Tibial artery (tissue), 4 donors: ENCODE measurements at places on chromosomes 11 and 22.

- H3K36me3 ChIP-seq = no peaks in the 10 kb centered on the region
- peaks cover 88% of the 10 kb centered on the region for H3K4me1 ChIP-seq
- DNase-seq = no peak
- no peaks in the 10 kb centered on the region for H3K27me3 ChIP-seq
- no peak overlapping the region for H3K27ac ChIP-seq
These were observed 44.1 kb upstream of the FIBIN start for GRCh38 chr11:26949846-26950245.

- no peak overlapping the region for H3K4me3 ChIP-seq
- DNase-seq = no peak
- H3K27me3 ChIP-seq = no peaks in the 10 kb centered on the region
These were observed 138.0 kb upstream of the POU2AF2 start for GRCh38 chr11:111107501-111107900.

GRCh38 chr11:2931771-2932738 lies 2.8 kb upstream of the PHLDA2 start:
- peak; percentile 66 for DNase-seq
- H3K4me3 ChIP-seq = no peak overlapping the region
- H3K36me3 ChIP-seq = no peaks in the 10 kb centered on the region
- no peaks in the 10 kb centered on the region for H3K27me3 ChIP-seq
- H3K27ac ChIP-seq = peak overlapping the region; percentile 54

DNA sequence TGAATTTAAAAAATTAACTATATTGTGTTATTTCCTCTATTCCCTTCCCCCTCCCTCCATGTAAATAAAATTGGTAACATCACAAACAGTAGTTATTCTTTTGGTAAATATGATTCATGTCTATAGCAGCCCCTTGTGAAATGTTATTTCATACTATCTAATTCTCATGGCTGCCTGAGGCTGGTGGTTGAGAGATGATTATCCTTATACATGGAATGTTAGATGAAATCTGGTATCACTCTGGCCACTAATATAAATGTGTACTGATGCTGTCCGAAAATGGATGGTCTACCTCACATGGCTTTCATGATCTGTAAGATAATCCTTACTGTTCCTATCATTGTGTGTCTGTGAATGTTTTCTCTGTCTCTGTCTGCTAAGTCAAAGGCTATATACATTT lies 25.0 kb upstream of the EXPH5 start:
- H3K27ac ChIP-seq = no peak overlapping the region
- H3K36me3 ChIP-seq = no peaks in the 10 kb centered on the region
- DNase-seq = no peak
- no peak overlapping the region for H3K4me3 ChIP-seq
- H3K4me1 ChIP-seq = no peaks in the 10 kb centered on the region
- no peaks in the 10 kb centered on the region for H3K27me3 ChIP-seq

DNA sequence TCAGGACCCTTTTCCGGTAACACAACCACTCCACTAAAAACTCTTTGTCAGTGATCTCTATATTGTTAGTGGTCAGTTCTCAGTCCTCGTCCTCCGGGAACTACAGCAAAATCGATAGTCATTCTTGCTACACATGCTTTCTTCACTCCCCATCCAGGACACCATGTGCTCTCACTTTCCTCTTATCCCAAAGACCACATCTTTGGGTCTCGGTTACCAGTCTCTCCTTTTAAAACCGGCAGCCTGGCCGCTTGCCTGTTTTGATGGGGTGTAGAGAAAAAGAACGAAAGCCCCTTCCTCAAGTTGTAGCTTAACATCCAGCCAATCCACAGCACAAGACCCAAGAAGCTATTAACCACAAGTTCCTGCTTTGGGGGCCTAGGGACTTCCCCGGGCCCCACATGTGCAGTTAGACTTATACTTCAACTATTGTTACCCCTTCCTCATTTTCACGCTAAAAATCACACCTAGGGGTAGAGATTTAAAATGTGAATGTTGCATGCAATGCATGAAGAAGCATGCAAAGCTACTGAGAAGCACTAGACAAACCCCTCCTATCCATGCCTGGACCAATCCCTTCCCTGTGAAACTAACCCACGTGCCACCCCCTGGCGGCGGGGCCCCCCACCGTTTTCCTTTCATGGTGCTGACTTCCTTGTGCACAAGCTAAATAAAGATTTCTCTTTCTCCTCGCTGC lies 1.5 kb upstream of the TOLLIP start:
- no peaks in the 10 kb centered on the region for H3K27me3 ChIP-seq
- H3K36me3 ChIP-seq = peaks cover 10% of the 10 kb centered on the region
- H3K4me1 ChIP-seq = peaks cover 39% of the 10 kb centered on the region
- H3K4me3 ChIP-seq = no peak overlapping the region
- no peak for DNase-seq
- H3K27ac ChIP-seq = no peak overlapping the region

GRCh38 chr11:41246399-41246745 lies 213.1 kb downstream of the LRRC4C start:
- H3K27me3 ChIP-seq = no peaks in the 10 kb centered on the region
- no peak for DNase-seq
- no peak overlapping the region for H3K4me3 ChIP-seq
- no peaks in the 10 kb centered on the region for H3K4me1 ChIP-seq
- no peak overlapping the region for H3K27ac ChIP-seq
- H3K36me3 ChIP-seq = no peaks in the 10 kb centered on the region

DNA sequence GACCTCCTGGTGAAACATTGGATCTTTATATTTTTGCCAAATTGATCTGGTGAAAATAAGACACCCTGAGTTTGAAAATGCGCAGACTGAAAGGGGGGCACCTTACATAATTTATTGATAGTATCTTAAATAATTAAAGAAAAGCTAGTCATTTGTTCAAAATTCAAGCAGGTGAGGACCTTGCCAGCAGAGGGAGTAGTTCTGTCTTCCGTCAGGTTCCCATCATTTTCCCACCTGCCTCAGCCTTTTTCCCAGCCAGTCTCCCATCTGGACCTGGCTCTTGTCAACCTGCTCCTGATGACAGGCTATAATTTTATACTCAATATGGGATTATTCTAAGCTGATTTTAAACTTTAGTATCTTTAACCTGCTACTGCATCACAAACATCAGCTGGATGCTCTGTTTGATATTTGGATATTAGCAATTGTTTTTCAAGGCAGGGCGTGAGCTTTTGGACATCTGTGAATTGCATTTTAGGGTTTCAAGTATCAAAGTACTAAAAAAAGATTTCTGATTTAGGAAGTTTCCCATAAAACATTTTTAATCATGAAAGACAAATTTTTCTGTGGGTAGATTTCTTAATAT lies 132.0 kb downstream of the ELP4 start:
- no peak for DNase-seq
- H3K27me3 ChIP-seq = no peaks in the 10 kb centered on the region
- no peak overlapping the region for H3K27ac ChIP-seq
- H3K36me3 ChIP-seq = no peaks in the 10 kb centered on the region
- no peak overlapping the region for H3K4me3 ChIP-seq

- no peak overlapping the region for H3K27ac ChIP-seq
- no peaks in the 10 kb centered on the region for H3K27me3 ChIP-seq
- no peaks in the 10 kb centered on the region for H3K36me3 ChIP-seq
- H3K4me3 ChIP-seq = no peak overlapping the region
These were observed 41.6 kb upstream of the CBX7 start for GRCh38 chr22:39194098-39194497.

GRCh38 chr11:113202431-113202830 lies 112.0 kb upstream of the TTC12 start:
- no peak for DNase-seq
- no peak overlapping the region for H3K4me3 ChIP-seq
- no peak overlapping the region for H3K27ac ChIP-seq
- H3K36me3 ChIP-seq = no peaks in the 10 kb centered on the region
- no peaks in the 10 kb centered on the region for H3K4me1 ChIP-seq

GRCh38 chr11:45371251-45372115 lies 85.3 kb upstream of the SYT13 start:
- DNase-seq = peak; percentile 77
- no peak overlapping the region for H3K27ac ChIP-seq
- H3K4me3 ChIP-seq = no peak overlapping the region
- no peaks in the 10 kb centered on the region for H3K27me3 ChIP-seq

- no peaks in the 10 kb centered on the region for H3K27me3 ChIP-seq
- H3K27ac ChIP-seq = no peak overlapping the region
- peaks cover 50% of the 10 kb centered on the region for H3K4me1 ChIP-seq
- H3K36me3 ChIP-seq = no peaks in the 10 kb centered on the region
- DNase-seq = no peak
These were observed 3.2 kb downstream of the MMP11 start for GRCh38 chr22:23775779-23776375.

DNA sequence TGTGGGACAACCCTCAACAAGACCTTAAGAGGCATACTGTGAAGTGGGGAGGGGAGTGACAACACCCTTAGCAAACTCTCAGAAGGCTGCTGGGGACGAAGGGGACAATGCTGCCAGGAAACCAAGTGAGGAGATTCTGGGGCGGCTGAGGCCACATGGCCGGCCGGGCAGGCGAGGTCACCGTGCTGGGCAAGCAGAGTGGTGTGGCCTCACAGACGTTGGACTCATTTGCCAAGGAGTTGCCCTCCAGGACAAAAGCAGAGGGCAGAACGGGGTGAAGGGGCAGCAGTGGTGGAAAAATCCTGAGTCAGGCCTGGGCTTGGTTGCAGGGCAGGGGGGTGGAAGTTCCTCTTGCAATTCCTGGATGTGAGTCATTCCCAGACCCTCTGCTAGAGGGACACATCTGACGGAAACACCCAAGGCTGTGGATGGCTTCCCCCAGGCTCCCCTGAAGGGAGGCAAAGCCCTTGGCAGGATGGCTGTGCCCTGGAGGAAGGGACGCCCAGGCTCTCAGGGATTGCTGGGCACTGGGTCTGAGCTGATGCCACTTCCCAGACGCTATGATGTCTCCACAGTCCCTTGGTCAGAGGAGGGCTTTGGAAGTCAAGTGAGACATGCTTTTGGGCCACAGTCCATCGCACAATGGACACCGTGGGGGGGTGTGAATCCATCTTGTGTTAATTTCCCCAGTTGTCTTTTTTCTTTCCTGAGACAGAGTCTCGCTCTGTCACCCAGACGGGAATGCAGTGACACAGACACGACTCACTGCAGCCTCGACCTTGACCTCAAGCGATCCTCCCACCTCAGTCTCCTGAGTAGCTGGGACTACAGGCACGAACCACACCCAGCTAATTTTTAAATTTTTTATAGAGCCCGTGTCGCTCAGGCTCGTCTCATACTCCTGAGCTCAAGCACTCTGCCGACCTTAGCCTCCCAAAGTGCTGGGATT lies 16.2 kb upstream of the SHANK3 start:
- DNase-seq = peak; percentile 28
- H3K4me1 ChIP-seq = no peaks in the 10 kb centered on the region
- H3K27ac ChIP-seq = no peak overlapping the region
- no peaks in the 10 kb centered on the region for H3K27me3 ChIP-seq

GRCh38 chr11:18056561-18057181 lies 10.6 kb upstream of the TPH1 start:
- DNase-seq = no peak
- no peaks in the 10 kb centered on the region for H3K4me1 ChIP-seq
- H3K4me3 ChIP-seq = no peak overlapping the region

DNA sequence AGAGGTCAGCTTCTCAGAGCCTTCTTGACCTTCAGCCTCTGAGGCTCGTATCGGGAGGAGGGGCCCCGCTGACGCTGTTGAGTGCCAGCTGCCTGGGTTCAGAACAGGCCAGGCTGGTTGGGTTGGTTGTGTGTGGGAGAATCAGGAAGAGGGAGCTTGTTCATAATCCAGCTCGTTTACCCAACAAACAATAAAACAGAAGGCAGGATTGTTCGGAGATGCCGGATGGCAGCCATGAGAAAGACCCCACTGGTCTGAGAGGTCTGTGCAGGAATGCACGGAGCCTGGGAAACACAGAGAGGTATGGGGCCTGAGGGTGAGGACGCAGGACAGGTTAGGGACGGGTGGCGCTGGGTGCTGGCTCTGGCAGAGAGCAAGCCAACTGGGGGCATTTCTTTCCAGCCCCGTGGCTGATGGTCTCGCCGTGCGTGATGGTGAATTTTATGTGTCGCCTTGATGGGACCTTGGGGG lies 31.6 kb upstream of the SHANK2 start:
- H3K27ac ChIP-seq = no peak overlapping the region
- DNase-seq = peak; percentile 20
- H3K4me3 ChIP-seq = no peak overlapping the region
- H3K36me3 ChIP-seq = no peaks in the 10 kb centered on the region
- H3K27me3 ChIP-seq = peaks cover 39% of the 10 kb centered on the region
- H3K4me1 ChIP-seq = peaks cover 6% of the 10 kb centered on the region

DNA sequence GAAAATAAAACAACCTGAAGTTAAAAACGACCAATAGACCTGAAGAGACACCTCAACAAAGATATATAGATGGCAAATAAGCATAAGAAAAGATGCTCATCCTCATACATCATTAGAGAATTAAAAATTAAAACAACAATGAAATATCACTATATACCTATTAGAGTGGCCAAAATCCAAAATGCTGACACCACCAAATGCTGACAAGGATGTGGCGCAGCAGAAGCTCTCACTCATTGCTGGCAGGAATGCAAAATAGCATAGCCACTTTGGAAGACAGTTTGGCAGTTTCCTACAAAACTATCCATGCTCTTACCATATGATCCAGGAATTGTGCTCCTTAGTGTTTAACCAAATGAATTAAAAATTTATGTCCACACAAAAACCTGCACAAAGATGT lies 55.0 kb upstream of the APOA1 start:
- no peaks in the 10 kb centered on the region for H3K27me3 ChIP-seq
- H3K4me1 ChIP-seq = no peaks in the 10 kb centered on the region
- DNase-seq = no peak

DNA sequence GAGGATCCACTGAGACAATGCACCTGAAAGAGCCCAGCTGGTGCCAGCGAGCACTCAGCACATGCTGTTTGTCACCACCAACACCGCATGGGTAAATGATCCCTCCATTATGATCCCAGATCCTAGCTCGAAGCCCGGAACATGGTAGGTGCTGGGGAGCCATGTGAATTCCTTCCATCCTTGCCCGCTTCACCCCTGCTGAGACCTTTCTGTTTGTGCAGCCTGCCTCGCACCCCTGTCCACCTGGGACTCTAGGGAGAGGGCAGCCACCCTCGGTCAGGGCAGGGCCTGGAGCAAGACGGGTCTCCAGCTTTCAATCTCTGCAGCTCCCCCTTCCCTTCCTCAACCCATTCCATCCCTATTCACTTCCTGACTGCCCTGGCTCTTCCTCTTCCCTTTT lies 116.2 kb upstream of the ALX4 start:
- no peak overlapping the region for H3K4me3 ChIP-seq
- H3K27ac ChIP-seq = no peak overlapping the region
- DNase-seq = no peak
- no peaks in the 10 kb centered on the region for H3K4me1 ChIP-seq

GRCh38 chr11:102345904-102346303 lies 1.1 kb upstream of the BIRC2 start:
- no peaks in the 10 kb centered on the region for H3K27me3 ChIP-seq
- DNase-seq = no peak
- H3K4me3 ChIP-seq = peak overlapping the region; percentile 87
- H3K36me3 ChIP-seq = peaks cover 9% of the 10 kb centered on the region

GRCh38 chr11:83024270-83024854 lies 47.3 kb downstream of the RAB30 start:
- DNase-seq = no peak
- H3K4me1 ChIP-seq = peaks cover 29% of the 10 kb centered on the region
- H3K36me3 ChIP-seq = no peaks in the 10 kb centered on the region
- no peak overlapping the region for H3K27ac ChIP-seq
